Activated CD4-positive, CD25-positive, alpha-beta regulatory T cell treated with anti-CD3 and anti-CD28 coated beads, Interleukin-2, amount 50 U/mL, for 24 hours (primary cell): ENCODE measurements at places on chromosomes 7 and 10.

DNA sequence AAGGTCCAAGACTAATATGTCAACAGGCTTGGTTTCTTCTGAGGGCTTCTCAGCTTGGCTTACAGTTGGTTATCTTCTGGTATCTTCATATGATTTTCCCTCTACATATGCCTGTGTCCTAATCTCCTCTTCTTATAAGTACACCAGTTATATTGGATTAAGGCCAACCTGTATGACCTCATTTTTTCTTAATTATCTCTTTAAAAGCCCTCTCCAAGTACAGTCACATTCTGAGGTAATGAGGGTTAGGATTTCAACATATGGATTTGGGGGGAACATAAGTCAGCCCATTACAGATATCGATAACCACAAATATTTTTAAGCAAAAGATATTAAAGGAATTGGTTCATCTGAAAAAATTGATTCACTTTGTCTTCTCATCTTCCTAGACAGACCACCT, 49.2 kb downstream of the IQUB start:
- no peak for ATAC-seq

DNA sequence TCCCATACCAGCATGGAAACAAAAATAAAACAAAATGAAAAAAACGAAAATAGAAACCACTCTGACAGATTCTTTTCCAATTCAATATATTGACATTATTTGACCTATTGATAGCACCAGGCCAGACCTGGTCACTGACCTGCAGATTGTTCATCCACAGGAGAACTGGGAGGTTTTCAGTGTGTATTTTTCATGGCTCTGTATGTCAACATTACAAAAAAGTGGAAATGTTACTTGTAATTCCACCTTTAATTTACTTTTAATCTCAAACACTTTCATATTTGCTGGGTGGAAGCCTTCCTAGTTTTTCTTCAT, 2.9 kb downstream of the HKDC1 start:
- no peak for ATAC-seq

GRCh38 chr7:28729727-28730126, 228.4 kb downstream of the TRIL start:
- no peak for ATAC-seq

GRCh38 chr7:64747802-64748201, 46.4 kb upstream of the ZNF138 start:
- ATAC-seq = no peak

GRCh38 chr10:62769574-62770242, 34.8 kb upstream of the ADO start:
- no peak for ATAC-seq

DNA sequence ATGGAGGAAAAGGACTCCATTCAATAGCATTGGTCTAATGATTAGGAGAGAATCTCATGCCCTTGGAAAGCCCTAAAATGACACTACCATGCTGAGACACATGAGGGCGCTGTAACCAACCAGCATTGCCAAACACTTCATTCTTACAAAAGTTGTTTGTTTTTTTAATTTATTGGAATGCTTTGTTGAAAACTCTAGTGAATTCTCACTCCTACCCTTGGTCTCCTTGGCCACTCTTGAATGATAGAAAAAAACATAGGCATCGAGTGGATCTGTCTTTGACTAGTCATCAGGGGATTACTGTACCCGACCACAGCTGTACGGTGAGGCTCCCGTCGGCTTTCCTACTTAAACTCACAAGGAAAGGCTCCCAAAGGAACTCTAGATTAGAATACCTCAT, 29.3 kb upstream of the ADD3 start:
- no peak for ATAC-seq

DNA sequence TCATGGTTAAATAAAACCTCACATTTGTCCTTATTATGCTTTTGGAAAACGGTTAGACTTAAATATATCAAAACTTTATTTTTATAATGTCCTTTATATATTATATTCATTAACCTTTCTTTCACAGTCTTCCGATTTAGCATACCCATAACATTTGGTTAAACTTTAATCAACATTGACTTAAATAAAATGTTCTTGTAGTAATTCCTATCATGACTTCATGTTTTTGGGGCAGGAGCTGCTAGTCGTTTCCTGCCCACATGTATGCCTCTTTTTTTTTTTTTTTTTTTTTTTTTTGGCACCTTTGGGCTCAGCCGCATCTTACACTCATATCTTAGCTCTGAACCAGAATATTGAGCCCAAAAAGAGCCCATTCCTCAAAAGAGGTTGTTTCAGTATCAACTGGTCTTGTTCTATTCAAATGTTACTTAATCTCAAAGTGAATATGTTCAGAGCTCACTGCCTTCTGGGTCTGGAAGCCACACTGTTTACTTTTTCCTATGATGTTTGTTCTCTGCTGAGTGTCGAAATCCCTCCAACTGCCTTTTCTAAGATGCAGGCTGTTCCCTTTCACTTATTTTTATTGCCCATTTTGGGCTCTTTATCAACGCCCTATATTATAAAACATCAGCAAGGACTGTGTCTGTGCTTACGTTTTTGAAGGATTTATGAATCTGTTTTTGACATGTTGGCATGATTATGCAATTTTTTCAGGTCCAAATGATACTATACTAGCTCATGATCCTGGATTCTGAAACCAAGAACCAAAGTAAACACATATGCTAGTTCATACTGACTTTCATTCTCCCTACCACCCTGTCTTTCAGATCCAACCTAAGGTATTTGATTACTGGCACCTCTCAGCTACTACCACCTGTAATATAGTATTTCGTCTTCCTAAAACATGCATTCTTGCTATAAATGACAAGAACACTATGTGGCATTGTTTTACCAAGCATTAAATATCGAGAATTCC, 914.4 kb downstream of the PCDH15 start:
- no peak for ATAC-seq

- ATAC-seq = no peak
These were observed 90.5 kb upstream of the PLXNA4 start for GRCh38 chr7:132666774-132667172.

DNA sequence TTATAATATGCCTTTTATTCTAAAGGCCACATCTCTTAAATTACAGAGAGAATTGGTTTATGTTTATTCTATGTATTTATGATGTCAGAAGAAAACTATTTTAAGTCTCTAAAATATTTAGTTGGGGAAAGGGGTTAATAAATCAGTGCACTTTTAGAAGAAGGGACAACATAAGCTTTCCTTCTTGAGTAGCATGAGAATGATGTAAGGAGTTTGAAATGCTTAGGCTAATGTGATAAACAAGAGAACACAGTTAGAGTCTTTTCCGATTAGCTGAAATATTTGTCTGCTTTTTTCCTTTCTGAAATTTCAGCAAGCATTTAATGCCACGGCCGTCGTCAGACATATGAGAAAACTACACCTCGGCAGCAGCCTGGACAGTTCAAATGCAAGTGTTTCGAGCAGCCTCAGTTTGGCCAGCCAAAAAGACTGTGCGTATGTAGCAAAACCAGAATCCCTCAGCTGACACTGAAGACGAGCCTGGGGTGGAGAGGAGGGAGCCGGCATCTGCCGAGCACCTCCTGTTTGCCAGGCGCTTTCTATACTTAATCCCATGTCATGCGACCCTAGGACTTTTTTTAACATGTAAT, 176.2 kb downstream of the CCDC3 start:
- no peak for ATAC-seq

- peak; percentile 59 for ATAC-seq
These were observed 52.6 kb upstream of the FAM180A start for GRCh38 chr7:135801045-135801693.

DNA sequence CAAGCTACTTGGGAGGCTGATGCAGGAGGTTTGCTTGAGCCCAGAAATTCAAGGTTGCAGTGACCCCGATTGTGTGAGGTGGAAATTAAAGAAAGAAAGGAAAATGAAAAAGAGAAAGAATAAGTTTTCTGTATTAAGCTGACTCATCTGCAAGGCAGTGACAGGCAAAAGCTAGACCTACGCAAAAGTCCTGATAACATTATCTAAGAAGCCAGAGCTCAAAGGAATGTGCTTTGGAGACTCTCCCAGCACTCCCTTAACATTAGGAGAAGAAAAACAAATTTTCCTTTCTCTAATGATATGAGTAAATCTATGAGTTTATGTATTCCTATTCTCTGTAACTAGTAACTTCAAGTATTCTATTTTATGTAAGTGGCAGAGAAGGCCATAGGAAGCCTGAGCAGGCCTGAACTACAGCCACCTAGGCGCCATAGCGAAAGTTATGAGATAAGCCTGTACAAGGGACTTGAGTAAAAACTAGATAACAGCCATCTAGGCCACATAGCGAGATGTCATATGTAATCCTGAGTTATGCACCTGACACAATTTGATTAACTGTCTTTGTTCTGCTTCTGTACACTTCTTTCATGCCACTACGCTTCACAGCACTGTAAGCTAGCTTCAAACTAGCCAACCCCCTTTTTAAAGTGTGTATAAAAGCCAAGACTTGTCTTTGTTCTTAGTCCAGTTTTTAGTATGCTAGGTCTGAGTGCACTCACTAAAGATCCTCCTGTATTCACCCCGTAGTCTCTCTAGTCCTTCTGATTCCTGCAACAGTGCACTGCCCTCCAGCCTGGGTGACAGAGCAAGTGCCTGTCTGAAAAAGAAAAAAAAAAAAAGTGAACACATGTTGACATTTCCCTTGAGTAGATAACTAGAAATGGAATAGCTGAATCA, 9.4 kb upstream of the ZWINT start:
- ATAC-seq = no peak

DNA sequence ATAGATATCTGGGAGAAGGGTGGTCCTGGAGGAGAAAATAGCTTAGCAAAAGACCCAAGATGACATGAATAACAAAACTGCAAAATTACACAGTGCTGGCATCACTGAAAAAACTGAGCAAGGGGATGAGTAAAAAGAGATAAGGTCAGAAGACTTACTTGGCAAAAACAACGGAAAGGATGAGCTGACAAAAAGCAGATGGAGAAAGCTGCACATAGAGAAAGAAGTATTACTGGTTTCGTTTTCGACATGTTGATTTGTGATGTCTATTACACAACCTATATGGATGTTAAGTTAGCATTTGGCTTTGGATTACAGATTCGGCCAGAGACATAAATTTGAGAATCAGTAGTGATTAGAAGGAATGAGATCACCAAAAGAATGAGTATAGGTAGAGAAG, 132.1 kb downstream of the MACC1 start:
- ATAC-seq = no peak

- ATAC-seq = peak; percentile 84
These were observed 103.8 kb upstream of the PPIF start for GRCh38 chr10:79243181-79244067.

GRCh38 chr7:92409357-92409756, 37.9 kb upstream of the GATAD1 start:
- no peak for ATAC-seq

DNA sequence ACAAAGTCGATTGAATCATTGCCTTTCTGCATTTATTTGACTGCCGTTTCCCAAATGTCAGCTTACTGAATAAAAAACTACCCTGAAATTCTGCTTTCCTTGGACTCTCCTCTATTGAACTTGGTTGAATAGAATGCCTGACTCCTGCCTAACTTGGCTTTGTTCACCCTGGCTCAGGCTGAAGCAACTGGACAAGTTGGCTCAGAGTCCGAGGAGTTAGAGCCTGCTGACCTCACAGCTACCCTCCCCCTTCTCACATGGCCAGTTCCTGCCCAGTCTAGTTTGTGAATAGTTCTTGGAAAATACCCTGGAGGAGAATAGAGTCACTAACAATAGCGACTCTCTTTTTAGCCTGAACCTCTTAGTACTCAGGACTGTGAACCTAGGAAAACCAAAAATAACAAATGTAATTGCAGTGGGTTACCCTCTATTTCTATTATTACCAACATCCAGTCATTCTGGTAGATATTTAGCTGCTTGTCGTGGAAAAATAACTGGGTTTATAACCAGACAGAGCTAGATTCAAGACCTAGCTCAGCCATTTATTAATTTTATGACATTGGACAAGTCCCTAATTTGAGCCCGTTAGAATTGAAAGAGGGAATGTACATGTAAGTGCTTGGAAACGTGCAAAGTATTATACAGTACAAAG, 17.3 kb upstream of the NRBF2 start:
- ATAC-seq = no peak

DNA sequence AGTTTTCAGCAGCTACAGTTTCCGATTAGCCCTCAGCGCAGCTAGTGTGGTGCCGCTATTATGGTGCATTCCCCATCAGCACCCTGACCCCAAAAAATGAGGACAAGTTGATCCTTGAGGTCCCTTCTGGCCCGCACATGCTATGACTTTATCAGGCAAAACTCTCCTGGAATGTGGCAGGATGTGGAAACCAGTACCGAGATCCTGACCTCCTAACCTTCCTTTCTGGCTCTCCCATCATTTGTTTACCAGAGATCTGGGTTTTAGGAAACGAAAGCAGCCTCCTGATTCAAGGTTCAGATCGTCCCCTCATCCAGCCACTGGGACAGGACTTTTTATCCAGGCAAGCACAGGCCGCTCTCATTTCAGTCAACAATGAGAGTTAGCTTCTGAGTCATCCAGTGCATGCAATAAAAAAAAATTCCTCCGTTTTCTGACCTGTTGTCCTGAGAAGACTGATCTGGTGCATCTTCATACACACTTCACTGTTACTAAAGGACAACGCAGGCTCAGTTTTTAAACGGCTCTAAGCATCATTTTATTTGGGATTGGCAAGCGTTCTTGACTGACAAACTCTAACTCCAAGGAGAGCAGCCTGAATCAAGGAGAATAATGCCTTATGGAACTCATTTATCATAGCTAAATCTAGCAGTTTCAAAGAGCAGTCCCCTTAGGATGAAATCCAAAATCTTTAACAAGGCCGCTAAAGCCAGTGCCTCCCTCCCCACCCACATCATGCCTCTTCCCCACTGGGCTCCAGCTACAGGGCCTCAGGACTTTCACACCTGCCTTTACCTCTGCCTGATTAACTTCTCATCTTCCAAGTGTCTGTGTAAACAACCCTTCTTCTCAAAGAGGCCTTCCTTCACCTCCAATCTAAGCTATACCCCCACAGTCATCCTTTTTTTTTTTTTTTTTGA, 17.1 kb downstream of the PDLIM1 start:
- no peak for ATAC-seq

DNA sequence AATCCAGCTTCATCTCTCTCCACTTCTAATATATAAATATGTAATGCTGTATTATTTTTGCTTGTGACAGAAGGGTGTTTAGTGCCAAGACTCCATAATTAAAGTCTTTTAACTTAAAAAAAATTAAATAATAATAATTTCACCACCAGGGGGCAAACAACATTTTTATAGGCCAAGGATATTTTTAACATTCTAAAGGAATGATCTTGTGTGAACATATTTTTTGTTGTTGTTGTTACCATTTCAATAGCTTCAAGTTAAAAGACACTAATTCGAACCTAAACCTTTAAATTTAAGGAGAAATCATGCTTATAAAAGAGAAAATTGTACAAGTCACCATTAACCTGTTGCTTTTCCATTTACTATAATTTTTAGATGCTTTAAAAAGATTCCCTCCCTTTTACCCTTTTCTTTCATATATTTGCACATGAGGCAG, 7.5 kb upstream of the DNAJC1 start:
- no peak for ATAC-seq

GRCh38 chr7:101162551-101163278, 2.7 kb downstream of the VGF start:
- ATAC-seq = no peak
